Tibial nerve (tissue), 4 donors: ENCODE measurements at places on chromosomes 7 and 10. TPM values are rescaled to one million over a fixed set of nuclear protein-coding genes. Genes with fewer than 3 reads are reported as not detected.

The BMPR1A gene
- total RNA-seq: 35.7 TPM

The ZNF248 gene
- total RNA-seq: 24.0 TPM

The EGFR gene
- total RNA-seq: 136 TPM

DNA sequence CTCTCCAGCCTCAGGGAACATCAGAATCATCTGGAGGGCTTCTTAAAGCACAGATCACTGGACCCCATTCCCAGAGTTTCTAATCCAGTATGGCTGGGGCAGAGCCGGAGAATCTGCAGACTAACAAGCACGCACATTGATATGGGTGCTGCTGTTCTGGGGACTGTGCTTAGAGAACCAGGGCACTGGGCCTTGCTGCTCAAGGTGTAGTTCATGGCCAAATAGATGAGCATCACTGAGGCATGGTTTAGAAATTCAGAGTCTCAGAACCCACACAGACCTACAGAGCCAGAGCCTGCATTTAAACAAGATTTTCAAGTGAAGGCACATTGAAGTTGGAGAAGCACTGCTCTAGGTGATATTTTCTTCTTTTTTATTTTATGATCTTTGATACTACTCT is 376.8 kb upstream of the PHF14 start:
- no peak for DNase-seq

DNA sequence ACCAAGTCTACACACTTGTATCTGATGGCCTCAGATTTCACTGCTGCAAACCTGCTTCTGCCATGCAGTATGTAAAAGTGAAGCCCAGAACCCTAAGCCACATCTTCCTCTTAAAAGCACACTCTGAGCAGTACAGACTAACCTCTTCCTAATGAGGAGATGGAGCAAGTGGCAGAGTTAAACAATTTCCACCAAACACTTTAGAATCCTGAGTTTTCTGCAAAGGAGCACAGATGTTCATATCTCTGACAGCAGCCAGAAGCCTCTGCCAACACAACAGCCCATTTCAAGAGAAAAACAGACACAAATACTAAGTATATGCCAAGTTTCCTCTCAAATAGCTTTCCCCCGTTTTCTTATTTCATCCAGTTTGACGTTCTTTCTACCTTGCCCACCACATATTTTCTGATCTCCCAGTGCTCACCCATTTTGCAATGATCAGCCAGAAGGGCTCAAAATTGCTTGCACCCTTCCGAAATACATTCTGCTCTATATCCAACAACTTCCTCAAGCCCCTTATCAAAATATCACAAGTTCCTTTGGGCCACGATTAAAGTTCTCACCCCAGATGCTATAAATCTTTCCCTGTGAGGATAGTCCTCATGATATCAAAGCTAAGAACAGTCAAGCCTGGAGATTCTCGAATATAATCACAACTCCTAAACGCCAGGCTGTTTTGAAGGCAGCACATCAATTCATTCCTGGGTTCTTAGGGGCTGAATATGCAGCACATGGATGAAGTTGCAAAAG is 27.5 kb downstream of the ELMO1 start:
- DNase-seq: no peak
